T follicular helper cell (primary cell): ENCODE measurements at places on chromosomes 4 and X.

DNA sequence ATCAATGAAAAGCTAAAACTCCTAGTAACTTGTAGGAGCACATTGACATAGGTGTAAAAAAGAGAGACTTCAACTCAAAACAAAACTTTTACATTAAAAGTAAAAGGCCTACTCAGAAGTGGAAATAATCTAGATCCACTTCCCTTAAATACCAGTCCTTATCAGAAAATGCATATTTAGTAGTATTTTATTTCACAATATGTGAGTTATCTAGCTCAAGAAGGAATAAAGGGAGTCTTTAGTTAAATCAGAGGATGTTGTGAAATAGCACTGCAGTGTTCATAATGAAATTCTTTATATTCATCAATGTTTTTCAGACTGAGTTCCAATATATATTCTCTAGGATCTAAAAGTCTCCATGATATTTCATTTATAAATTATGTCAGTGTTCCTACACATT is 715.0 kb downstream of the GRID2 start:
- no peak for DNase-seq

DNA sequence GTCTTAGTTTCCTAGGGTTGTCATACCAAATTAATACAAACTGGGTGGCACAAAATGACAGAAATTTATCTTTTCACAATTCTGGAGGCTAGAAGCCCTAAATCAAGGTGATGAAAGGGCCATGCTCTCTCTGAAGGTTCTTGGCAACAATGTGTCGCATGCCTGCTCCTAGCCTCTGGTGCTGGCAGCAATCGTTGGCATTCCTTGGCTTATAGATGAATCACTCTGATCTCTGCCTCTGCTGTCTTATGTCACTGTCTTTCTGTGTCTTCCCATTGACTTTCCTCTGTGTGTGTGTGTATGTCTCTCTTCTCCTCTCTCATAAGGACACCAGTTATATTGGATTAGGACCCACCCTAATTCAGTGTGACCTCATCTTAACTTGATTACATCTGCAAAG is 15.9 kb upstream of the INTU start:
- DNase-seq, result no peak

DNA sequence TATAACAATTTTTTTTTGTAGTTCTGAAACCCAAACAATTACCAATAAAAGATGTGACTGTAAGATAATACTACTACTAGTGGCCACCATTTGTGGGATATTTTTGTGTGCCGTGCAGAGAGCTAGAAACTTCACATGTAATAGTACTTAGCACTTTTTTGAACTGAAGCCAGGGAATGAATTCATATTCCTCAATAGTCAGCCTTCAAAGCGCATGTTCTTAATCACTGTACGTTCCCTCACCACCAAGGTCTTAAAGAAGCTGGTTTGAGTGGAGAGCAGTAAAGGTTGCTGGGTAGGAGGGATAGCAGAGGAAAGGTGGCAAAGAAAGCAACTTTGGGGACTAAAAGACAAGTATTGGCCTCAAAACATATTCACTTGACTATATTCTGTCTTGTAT is 9.6 kb upstream of the RUFY3 start:
- no peak for DNase-seq

DNA sequence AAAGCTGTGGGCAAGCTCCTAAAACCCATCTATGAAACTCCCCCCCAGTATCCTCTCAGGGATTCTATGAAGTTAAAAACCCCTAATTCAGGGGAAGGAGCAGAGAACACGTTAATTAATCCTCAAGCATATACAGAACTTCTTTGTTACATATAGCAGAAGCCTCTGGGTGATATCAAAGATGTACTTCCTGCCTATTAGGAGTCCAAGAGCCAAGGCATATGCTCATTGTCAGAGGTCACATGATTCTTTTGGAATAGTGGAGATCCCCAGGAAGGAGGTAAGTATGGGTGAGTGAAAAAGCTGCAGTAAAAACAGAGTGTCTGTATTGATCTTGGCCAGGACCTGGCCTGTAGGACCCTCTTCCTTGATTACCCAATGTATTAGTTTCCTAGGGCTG is 2.9 kb upstream of the SPARCL1 start:
- no peak for DNase-seq

DNA sequence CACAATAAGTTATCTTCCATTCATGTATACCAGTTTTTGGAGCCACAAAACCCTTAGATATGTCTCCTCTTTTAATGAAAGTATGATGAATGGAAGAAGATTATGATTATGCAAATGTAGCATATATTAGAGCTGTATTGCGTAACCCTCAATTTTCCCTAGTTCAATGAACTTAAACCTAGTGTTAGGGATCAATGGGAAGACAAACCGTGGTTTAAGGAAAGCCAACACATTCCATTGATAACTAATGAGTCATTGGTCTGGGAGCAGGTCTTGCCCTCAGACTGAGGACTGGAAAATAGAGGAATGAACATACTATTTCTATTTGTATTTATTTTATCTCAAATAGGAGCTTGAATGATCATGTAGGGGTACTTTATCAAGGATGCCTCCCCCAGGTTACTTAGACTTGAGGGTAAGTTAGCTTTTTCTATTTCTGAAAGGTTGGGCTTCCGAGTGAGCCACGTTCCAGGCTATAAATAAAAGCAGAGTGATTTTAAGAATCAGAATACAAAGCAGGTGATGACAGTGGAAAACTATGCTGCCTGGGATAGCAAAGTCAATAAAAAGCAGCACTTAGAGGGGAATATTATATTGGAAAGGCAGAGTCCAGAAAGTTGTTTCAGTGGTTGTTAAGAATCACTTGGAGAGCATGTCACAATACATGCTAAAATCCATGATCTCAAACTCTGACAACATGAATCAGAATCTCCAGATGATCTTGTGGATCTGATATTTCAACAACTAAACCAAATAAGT is 356.0 kb downstream of the ADAM29 start:
- no peak for DNase-seq

DNA sequence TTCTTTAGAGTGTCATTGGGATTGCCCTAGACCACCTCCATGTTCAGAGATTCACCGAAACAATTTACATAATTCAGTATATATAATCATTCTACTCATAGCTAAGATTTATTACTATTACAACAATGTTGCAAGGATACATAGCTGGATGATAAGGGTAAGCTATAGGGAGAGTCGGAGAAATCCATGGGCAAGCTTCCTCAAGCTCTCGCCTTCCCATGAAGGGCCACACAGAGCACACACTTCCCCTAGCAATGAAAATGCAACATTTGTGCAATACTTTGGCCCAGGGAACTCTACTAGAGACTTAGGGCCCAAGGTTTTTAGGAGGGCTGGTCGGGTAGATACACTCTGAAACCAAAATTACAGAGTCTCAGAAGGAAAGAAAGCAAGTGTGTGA is 49.7 kb upstream of the ABCG2 start:
- no peak for DNase-seq

GRCh38 chrX:122055460-122055859 is 1008.0 kb downstream of the GLUD2 start:
- DNase-seq, result no peak

GRCh38 chrX:140608111-140608510 is 101.4 kb upstream of the LINC00632 start:
- no peak for DNase-seq

DNA sequence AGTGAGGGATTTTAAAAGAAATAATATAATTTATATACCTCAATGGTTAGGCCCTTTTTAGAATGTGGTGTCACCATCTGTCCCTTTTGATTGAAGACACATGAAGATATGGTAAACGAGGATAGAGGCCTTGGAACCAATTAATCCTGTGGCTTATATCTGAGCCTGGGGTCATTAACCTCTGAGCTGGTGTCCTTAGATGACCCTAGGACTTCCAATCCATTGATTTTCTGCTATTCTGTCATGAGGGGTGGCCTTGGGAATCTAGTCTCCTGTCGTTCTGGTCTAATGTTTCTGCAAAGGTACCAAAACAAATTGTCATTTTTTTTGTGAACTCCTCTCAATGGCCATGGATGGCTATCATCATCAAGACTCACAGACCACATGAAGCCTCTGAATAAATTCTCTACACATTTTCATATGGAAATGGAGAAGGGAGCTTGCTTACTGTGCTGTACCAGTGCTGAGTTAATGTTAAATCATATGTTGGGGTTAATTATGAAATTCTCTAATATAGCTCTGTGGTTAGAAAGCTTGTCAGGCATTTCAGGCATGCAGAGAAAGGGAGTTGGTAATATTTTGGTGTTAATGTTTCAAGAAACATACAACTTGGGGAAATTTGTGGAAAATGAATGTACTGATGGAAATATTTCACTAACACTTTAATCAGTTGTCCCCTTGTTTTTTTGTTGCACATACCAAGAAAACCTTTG is 204.2 kb upstream of the IL15 start:
- DNase-seq, result no peak

DNA sequence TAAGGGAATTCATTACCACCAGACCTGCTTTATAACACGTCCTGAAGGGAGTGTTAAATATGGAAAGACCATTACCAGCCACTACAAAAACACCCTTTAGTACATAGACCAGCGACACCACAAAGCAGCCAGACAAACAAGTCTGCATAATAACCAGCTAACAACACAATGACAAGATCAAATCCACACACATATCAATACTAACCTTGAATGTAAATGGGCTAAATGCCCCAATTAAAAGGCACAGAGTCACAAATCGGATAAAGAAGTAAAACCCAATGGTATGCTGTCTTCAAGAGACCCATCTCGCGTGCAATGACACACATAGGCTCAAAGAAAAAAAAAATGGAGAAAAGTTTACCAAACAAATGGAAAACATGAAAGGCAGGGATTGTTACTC is 36.9 kb downstream of the FGF16 start:
- no peak for DNase-seq

DNA sequence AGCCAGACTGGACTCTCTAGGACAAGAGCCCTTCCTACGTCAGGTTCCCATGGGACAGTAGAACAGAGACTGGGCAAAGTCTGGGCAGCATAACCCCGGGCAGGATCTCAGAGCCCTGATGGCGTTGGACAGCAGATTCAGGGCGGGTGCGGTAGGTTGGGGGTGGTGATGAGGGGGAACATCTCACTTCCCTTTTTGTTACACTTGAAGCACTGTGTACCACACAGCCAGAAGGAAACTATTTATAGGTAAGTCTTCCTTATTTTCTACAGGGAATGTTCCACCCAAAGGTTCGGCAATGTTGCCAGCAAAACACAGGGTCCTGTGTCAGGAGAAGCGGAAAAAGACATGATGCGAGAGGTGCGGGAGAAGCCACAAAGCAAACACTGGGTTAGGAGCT is 54.3 kb downstream of the TSC22D3 start:
- DNase-seq, result no peak

- DNase-seq, result no peak
Measured at GRCh38 chr4:143391895-143392294, 55.2 kb downstream of the GAB1 start.

- no peak for DNase-seq
Measured at GRCh38 chr4:70721747-70722146, at the start of gene RUFY3. RUFY3 (plus strand) TSS chr4:70721964; CDS start chr4:70722574, 610 bp downstream.

DNA sequence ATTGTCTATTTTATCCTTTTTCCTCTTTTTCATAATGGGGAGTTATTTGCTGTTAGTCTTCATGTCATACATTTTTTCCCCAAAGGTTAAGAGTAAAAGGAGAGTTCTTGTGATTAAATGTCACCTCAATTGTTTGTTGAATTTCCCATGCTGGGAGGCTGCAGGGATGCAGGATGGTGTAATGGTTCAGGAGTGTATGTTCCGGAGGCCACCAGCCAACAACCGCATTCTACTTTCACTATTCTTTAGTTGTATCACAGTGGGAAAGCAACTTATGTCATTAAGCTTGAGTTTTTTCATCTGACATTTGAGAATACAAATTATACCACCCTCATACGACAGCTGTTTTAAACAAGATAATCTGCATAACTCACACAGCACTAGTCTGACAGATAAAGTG is 15.4 kb downstream of the AFP start:
- DNase-seq, result no peak

- DNase-seq, result no peak
Measured at GRCh38 chr4:122845760-122846159, 19.1 kb downstream of the FGF2 start.

DNA sequence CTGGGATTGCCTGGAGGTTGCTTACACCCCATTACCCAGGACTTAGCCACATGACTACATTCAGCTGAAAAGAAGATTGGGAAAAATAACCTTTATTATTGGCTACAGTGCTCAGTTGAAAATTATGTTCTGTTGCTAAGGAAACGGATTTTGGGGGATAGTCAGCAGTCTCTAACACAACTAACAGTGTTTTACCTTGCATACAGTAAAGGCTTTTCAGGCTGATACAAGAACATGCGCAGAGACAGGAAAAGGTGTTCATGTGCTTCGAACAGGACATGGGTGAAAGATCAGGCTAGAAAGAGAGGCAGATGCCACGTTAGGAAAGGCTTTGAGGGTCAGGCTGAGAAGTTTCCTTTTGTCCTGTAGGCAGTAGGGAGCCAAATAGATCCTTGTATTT is 14.8 kb upstream of the RHOH start:
- DNase-seq, result no peak

GRCh38 chr4:164207460-164207859 is 546.5 kb upstream of the SMIM31 start:
- no peak for DNase-seq

- DNase-seq, result no peak
Measured at GRCh38 chr4:66572949-66573348, 902.7 kb upstream of the EPHA5 start.

- no peak for DNase-seq
Measured at GRCh38 chrX:122135070-122135469, 1049.0 kb upstream of the GRIA3 start.

DNA sequence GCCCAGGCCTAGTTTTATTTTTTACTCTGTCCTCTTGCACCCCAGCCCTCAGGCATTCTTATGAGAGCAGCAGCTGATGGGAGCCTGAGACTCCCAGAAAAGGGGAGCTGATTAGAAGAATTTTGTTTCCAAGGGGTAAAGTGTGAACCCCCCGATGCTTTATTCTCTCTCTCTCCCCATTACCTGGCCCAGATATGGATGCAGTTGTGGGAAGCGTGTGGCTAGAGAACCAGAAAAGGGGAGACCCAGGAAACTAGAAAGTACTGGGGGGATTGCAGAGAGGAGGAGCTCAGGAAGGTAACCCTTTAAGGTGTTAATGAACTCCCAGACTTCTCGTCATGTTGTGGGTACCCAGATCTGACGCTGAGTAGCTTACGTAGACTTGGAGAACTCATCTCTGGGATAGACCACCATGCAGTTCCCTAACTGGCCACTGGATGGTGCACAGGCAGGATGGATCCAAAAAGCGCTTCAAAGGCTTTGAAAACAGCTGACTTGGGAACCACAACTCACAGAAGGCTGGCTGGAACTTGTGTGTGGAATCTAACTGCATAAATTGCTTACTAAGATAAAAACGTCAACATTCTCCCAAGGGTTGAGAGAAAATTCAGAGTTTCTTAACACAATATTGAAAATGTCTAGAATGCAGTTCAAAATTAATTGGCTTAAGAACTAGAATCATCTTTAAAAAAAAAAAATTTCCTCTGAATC is 64.7 kb downstream of the TBC1D14 start:
- DNase-seq, result peak; percentile 72

DNA sequence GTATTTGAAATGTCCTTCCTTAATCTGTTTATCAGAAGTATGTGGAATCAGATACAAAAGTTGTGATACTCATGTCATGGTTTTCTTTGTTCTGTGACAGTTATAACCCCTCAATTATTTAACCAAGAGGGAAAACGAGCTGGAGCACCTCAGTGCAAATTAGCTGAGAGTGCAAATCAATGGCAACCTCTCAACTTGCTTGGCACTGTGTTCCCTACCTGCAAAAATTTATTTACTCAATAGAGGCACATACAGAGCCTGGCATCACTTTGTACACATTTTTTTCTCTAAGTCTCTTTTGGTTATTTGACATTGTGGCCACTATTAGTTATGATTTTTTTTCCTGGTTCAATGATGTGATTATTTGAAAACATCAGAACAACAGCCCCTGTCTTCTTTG is 186.2 kb downstream of the STIM2 start:
- DNase-seq, result no peak
